ENCODE measurements at places on chromosomes 7 and 10.

DNA sequence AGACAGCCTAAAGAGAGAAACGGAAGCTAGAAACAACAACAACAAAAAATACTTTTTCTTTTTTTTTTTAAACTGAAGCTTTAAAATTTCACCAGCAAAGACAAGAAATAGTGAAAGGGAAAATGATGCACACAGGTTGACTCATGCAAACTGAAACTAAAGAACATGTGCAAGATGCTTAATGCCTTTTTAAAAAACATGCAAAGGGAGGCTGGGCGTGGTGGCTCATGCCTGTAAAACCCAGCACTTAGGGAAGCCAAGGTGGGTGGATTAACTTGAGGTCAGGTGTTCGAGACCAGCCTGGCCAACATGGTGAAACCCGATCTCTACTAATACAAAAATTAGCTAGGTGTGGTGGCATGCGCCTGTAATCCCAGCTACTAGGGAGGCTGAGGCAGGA, 15.1 kb upstream of the CUBN start:
- no peak for DNase-seq

DNA sequence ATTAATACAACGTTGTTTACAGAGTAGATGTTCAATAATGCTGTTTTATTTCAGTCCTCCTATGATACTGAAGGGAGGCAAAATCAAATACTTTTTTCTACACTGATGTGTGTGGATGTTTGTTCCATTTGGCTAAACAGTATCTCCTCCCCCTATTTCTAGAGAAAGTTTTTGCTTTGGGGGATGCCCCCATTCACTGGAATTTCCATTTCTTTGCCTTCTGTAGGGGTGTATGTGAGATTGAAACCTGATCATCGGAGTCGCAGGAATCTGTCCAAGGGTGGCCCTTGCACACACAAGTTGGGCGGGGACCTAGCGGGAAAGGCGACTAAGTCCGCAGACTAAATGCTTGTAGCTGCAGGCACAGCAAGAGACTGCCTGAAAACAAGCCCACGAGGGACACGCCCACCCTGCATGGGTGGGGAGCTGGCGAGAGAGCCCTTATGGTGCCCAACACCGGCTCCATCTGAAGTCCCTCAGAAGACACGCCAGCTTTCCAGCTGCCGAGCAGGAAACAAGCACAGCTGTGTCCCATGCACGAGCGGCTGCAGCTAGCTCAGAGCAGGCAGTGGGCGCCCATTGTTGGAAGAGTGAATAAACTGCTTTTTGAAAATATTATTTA, 58.0 kb downstream of the ESYT2 start:
- DNase-seq: no peak

DNA sequence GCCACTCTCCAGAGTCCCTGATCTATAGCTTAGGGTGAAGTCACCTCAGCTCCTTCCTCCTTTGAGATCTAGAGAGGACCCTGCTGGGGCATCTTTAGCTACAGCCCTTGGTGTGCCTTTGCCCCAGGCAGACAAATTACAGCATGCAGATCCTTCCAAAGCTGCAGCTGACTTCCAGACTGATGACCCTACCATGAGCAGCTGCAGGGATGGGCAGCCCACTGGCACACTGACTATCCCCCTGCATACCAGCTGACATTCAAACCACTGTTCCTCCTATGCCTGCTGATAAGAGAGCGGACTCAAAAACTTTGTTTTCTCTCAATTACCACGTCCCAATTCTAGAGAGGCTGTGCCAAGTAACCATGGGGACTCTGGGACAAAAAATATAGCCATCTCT, 70.6 kb downstream of the COL13A1 start:
- no peak for DNase-seq

DNA sequence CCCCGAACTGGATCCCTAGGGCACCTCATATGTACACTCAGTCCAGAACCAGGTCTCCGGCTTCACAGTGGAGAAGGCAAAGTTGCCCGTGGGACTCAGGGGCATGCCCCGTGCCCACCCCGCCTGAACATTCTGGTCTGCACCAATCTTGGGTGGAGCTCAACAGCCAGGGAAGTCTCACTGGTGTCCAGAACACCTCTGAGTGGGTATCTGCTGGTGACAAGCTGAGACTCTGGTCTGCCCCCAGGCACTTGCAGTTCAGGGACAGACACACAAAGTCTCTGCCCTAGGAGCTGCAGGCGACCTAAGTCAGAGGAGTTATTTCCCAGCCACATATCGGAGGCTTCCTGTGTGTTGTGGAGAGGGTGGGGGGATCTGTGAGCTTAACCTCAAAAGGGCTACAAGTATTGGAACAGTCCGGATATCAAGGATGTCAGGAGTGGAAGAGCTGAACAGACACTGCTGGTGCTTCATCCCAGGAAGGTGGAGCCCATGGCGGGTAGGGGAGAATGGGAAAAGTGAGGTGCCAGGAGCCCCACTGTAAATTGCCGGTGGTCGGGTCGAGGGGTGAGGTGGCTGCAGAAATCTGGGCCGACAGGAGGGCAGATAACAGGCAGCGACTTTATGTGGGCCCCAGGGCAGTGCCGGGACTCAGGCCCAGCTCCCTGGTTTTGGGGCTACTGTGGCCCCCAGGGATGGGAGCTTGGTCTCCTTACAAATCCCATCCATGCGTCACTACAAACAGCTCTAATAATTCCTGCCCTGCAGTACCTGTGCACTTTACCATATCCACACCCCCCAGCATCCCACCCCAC, 8.6 kb upstream of the TLX1 start:
- no peak for DNase-seq

DNA sequence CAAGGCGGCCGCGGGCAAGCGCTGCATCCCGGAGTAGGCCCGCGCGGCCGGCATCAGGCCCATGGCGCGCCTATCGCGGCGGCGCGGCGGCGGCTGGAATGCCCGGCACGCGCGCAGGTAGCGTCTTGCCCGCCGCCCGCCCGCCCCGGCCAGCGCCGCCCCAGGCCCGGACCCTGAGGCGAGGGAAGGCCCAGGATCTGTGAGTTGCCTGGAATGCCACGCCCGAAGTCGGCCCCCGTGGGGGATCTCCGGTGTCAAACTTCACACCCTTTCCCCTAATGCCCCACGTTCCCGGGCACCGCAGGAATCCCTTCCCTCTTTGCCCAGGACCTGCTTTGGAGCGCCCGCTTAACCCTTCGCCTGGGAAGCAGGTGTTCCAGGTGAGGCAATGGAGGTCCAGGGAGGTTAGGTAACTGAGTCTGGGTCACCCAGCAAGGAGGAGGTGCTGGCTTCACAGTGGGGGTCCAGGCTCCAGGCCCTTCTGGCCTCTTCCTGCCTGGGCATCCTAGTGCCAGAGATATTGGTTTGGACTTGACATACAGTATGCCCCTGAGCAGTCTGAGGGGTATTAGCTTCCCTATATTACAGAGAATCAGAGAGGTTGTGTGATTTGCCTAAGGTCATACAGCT, 138.1 kb downstream of the ARHGAP22 start:
- DNase-seq: no peak

DNA sequence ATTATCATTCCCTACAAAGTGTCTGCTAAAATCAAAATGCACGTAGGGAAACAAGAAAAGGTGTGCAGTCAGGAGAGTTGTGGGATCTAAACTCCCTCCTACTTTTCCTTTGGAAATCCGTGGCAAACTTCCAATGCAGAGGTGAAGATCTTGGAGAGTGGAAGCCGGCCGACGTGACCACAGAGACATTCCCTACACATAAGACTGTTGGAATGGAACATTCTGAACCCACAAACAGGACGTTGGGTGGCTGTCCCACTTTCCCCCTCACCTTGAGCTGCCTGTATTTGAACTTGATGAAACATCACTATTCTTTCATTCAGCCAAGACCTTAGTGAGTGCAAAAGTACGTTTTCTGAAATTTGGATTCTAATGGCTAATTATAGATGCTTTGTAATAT, 65.9 kb downstream of the PRKCQ start:
- DNase-seq: no peak

- no peak for DNase-seq
Measured at GRCh38 chr7:121079425-121080169, 91.1 kb downstream of the CPED1 start.

DNA sequence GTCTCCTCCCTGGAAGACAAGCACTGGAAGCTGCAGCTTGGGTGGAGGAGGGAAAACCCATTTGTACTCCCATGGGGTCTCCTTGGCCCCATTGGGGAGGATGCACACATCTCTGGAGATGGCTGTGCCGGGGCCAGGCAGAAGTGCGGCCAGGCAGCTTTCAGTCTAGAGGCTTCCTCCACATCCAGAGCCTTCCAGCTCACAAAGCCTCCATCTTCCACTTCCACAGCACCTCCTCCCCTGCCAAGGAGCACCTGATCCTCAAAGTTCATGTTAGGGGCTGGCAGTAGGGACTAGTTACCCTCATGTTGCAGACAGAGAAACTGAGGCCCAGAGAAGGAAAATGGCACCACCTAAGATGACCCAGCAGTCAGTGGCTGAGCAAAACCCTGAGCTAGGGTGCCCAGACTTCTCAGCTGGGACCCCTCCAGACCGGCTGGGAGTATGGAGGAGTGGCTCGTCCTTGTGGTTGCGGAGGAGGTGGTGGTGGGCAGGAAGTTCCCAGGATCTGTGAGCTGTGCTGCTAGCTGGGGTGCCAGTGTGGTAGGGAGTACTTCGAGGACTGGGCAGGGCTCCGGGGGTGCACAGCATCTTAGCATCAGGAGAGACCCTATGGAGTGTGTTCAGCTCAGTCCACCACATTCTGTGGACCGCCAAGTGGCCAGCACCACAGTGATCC, 44.2 kb downstream of the ADCYAP1R1 start:
- DNase-seq: no peak

GRCh38 chr10:113179265-113179664, 229.2 kb downstream of the TCF7L2 start:
- DNase-seq: no peak

DNA sequence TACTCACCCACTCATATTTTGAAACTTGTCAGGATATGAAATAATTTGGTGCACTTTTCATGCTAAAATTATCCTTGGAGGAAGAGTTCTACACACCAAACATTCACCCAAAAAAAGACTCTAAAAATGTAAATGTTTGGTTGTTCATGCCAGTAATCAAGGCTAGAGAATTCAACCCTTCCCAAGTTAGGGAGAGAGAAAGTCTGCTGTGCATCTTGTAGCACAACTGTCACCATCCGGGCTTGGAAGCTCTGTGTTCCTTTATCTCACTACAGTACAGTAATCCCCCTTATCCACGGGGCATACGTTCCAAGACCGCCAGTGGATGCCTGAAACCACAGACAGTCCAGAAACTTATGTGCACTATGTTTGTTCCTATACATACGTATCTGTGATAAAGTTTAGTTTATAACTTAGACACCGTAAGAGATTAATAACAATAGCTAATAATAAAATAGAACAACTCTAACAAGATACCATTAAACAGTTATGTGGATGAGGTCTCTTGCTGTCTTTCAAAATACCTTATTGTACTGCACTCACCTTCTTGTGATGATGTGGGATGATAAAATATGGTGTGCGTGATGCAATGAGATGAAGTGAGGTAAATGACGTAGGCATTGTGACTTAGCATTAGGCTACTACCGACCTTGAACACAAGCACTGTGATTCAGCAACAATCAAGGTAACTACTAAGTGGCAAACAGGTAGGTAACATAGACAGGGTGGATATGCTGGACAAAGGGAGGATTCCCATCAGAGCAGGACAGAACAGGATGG, 24.6 kb upstream of the HECTD2 start:
- no peak for DNase-seq

DNA sequence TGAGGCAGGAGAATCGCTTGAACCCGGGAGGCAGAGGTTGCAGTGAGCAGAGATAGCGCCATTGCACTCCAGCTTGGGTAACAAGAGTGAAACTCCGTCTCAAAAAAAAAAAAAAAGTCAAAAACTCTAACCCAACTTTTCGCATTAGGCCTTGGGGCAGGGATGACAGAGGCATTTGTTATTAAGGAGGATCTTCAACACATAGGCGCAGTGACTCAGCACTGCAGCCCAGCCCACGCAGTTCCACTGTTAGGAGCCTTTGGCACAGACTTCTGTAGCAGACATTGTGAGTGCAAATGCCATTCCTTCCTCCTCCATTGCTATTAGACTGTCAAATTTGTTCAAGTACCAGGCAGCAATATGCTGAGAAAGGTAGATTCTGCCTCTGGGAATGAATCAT, 43.1 kb upstream of the KLHL7 start:
- DNase-seq: no peak

DNA sequence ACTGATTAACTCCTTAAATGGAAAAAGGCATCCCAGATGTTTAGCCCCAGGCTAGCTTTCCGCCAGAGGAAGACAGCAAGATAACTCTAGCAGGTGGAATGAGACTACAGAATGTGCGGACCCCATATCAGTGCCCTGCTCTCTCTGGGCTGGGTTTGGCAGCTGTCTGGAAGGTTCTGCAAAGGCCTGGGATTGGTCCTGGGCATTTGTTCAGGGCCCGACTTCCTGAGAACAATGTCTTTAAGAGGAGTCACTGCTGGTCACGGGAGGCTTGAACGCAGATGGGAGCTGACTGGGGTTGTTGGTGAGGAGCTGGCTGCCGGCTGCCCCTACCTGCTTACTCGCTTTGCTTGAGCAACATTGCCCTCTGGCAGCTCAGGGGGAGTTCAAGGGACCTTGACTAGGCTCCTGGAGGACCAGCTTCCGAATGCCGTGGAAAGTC, 130.6 kb upstream of the BTBD16 start:
- no peak for DNase-seq

DNA sequence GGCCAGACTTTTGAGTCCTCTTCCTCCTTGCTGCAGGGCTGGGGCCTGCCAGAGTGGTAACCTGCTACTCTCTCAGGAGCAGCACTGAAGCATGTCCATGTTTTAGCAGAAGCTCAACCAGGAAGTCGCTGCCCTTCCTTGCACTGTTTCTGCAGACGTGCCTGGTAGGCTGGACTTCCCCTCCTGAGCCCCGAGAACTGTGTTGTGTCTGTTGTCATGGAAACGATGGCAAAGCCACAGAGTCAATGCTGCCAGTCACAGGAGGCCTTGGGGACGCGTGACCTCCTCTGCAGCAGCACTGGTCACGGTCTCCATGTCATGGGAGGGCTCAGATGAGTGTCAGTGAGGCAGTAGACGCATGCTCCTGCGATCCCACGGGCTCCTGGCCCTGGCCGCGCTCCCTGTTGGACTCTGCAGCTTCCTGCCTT, 145.5 kb downstream of the FANK1 start:
- peak; percentile 85 for DNase-seq

DNA sequence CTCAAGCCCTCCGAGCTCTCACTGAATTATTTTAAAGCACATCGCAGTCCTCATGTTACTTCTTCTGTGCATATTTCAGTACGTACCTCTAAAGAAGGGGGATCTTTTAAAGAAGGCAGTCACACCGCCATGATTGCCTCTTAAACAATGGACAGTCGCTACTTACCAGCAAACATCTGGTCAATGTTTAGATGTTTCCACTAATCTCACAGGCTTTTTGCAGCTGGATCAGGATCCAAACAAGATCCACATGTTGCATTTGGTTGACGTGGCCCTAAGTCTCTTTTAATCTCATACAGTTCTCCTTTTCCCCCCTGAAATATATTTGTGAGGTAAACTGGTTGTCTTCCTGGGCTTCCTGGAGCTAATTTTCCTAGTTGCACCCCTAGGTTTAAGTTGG, 50.0 kb downstream of the PRF1 start:
- DNase-seq: no peak

DNA sequence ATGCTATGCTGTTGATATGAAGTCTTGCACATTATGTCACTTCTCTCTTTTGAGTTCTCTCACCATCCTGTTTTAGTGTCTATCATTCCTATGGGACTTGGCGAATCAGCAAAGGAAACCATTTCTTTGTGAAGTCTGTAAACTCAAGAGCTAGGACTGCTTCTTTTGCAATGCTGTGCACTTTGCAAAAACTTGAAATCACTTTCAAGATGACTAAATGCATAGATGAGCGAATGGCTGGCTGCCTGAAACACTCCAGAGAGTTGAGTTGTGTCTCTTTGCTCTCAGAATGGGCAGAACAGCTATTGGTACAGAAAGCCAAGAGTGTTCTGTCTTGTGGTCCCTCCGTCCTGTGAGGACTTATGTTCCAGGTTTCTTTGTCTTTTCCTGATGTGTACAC, 18.3 kb upstream of the ELMO1 start:
- no peak for DNase-seq

All from T-helper 2 cell (primary cell).